ENCODE measurements at places on chromosomes 5 and 9.
A peak's percentile ranks its signal among the peaks of the same experiment; 100 is the strongest.

DNA sequence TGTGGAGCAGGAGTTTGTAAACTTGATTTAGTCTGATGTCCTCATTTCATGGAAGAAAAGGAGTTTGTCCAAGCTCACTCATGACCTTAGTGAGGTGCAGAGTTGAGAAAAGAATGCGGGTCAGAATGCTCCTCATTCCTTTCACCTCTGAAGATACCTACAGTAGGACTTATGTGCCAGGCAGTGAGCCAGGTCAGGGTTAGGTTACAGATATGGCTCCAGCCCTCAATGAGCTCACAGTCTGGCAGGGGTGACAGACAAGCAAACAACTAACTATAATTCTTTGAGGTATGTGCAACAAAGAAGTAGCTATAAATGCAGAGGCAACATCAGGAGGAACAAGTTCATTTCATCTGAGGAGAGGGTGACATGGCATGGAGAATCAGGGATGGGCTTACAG lies 102.5 kb downstream of the SPATA31D1 start:
- DNase-seq, result no peak

- DNase-seq, result peak; percentile 80
Observed at GRCh38 chr9:130172161-130172857, at the start of gene NCS1. TSS of gene NCS1 (plus strand) at chr9:130172404. CDS start at chr9:130172664, 260 bp downstream.

- DNase-seq, result peak; percentile 75
Observed at GRCh38 chr5:132506094-132506692, 15.6 kb upstream of the IRF1 start.

GRCh38 chr5:136425921-136426320 lies 60.6 kb upstream of the TRPC7 start:
- peak; percentile 10 for DNase-seq

- DNase-seq, result peak; percentile 35
Observed at GRCh38 chr9:89701221-89701798, 96.5 kb downstream of the GADD45G start.

DNA sequence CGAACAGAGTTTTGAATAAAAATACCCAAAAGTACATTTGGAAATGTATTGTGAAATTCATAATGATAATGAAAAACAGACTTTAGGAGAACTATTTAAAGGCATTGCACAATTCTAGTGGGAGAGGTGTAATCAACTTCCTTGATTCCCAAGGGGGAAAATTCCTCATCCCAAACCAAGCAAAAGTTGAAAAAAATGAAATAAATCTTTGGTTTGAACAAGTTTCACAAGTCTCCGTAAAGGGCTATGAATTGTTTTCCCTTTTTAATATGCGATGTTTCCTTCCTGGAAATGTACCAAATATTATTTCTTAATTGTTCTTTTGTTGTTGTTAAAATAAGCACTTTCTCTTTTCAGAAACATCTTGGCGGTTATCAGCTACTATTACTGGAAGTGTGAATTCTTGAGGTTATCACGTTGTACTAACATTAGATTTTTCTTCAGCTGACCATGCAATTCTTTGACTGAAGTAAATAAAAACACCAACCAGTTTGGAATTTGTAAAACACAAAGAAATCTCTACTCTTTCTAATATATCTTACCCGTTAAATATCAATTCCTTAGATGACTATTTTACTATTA lies 59.3 kb downstream of the SVEP1 start:
- no peak for DNase-seq

- DNase-seq, result no peak
Observed at GRCh38 chr5:94440015-94440414, 178.4 kb downstream of the KIAA0825 start.

DNA sequence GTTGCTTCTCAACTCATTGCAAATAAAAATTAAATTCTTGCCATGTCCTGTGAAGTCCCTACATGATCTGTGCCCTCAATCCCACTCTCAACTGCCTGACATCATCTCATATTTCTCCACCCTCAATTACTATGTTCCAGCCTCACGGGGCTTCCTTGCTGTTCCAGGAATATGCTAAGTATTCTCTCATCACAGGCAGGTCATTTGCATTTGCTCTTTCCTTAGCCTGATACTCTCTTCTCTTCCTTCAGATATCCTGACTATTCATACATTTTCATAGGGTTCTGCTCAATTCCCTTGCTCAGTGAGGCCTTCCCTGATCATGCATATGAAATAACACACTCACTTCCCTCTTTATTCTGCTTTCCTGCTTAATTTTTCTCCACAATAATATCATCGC lies 135.1 kb upstream of the DAB2 start:
- DNase-seq, result no peak

GRCh38 chr9:88990729-88991065 lies 571 bp upstream of the S1PR3 start:
- no peak for DNase-seq

DNA sequence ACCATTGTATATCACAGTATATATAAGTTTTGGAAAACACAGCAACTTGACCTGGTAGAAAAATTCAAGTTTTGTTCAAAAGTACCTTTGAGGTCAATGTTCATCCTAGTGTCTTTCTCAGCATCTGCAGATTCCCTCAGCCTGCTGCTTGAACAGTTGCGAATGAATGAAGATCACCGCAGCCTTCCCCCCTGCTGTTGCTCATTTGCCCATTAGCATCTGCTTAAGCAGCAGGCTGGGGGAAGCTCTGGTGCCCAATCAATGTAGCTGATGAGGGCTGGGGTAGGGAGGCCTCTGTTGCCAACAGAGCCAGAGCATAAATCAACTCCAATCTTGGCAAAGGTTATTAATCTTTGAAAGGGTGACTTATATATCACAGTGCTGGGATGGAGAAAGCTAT lies 586.5 kb upstream of the PTPRD start:
- no peak for DNase-seq

DNA sequence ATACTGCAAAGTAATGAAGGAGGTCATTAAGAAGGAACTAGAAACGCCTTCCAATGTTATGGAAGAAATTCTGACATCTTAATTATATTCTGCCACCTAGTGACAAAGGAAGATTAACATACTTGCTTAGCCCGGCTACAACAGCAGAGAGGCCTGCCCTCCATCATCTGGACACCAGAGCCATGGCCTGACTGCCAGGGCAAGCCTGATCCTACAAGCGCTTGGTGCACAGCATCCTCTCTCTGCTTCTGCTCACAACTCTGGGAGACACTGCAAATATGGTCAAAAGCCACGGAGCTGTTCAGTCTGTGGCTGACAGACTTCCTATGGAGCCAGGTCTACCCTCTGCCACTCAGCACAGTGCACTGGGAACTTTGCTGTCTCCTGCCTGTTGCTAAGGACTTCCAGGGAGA lies 87.3 kb upstream of the SLC44A1 start:
- DNase-seq, result peak; percentile 91

DNA sequence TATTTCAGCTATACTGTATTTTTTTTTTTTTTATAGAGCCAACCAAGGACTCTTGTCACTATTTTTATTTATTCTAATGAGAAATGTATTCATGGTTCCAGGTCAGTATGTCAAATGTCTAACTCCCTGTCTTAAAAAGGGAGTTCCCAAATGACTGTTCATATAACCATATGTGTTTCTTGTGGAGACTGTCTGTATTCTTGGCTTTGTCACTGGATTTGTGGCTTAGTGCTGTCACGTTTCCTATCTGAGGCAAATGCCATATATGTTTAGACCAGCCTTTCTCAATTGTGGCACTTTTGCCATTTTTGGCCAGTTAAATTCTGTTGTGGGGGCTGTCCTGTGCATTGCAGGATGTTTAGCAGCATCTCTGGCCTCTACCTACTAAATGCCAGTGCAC lies 3.1 kb downstream of the GCNT1 start:
- no peak for DNase-seq

- no peak for DNase-seq
Observed at GRCh38 chr9:127347831-127348776, 48.9 kb upstream of the SLC2A8 start.

DNA sequence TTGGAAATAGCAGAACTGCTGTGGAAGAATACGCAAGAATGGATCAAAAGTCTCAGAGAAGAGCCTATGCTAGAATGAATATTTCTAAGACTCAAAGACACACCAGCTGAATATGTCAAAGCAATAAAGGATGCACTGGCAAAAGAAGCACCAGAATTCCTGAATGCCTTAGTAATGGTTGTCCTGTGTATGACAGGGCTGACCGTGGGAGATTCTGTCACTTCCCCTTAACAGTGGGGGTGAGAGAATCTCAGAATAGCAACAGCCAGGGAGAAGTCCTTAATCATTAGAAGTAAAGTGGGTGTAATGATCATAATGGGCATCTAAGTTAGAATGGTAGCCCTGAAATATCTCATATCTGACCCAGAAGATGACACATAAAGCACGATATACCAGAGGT lies 14.6 kb upstream of the PRR16 start:
- DNase-seq, result no peak

DNA sequence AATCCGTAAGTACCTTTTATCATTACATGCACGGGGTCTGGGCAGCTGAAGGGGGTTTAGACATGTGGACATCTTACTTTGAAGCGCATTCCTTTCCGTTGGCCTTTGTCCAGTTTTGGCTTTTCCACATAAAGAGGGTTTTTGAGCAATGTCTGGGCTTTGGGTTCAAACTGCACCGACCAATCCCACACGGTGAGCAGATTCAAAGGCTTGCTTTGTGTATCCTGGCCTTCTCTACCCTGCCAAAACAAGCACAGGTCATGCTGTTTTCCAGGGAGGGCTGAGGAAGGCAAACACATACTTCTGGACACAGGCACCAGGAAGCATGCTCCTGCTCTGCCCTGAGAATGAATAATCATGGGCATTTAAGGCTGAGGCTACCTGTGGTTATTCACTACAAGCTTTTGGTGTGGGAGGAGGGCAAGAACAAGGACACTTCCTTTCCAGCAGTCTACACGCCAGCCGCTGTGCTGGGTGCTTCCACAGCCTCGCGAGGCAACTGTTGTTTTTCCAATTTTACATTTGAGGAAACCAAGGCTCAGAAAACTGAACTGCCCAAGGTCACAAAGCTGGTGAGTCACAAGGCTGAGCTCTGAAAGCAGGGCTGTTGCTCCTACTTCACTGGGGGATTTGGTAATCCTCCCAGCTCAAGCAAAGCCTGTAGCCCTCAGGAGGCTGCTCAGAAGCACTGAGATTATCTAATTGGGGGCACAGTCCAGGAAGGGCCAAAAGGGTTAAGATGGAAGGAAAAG lies 59.8 kb upstream of the GOLPH3 start:
- no peak for DNase-seq

GRCh38 chr5:131637694-131638093 lies 2.7 kb upstream of the RAPGEF6 start:
- peak; percentile 70 for DNase-seq

DNA sequence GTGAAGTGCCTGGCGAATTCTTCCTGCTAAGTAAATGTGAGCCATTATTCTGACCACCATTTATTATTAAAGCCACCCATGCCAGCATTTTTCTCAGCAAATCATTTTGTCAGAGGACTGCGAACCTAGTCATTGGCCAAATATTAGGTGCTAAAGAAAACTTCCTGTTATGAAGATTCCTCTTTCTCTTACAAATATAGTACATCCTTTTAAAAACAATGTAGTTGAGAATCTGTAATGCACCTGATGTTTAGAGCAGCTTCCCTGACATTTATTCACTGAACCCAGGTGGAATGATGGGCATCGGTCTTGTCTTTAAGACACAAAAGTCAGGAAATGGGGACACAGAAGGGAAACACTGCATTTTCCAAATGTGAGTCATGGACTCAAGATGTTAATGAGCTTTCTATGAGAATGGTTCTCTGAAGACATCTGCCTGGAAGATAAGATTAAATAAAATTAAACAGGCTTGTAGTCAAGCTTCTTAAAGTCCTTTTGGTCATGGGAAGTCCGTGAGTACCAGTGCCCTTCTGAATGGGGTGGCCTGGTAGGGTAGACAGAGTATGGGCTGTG lies 290.6 kb downstream of the FBXL7 start:
- DNase-seq, result no peak

GRCh38 chr9:124001866-124002525 lies 9.6 kb upstream of the LHX2 start:
- no peak for DNase-seq

DNA sequence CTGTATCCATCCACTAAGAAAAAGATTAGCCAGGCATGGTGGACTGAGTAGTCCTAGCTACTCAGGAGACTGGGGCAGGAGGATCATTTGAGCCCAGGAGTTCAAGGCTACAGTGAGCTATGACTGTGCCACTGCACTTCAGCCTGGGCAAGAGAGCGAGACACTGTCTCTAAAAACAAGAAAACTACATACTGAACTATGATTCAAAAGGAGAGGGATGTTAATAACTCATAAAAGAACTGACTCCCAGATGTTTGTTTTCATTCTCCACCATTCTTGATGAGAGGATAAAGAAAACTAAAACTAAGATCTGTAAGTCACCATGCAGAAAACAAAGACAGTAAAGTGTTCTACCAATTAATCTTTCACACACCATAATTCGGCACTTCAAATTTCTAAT lies 53.5 kb downstream of the AUH start:
- DNase-seq, result no peak

DNA sequence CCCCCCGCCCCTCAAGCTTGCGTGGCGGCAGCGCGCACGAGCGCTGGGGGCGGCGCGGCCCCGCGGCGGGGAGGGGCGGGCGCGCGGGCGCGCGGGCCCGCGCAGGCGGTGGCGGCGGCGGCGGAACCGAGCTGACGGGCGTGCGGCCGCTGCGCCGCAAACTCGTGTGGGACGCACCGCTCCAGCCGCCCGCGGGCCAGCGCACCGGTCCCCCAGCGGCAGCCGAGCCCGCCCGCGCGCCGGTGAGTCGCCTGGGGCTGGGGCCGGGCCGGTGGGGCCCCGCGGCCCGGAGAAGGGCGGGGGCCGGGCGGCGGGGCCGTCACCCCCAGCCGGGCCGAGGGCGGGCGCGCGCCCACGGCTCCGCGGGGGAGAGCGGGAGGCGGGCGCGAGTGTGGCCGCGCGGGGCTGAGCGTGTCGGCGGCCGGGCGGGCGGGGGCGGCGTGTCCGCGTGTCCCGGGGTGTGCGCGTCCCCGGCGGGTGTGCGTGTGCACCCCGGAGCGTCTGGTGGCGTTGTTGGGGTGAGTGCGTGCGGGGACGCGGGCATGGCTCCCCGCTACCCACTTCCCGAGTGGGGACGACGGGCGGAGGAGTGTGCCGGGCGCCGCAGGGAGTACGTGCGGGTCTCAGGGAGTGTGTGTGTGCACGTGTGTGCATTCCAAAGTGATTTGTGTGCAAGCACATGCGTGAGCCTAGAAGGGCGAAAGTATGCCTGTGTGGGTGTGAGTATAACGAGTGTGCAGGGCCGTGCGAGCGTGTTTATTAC lies at the start of gene NEK6:
TSS of gene NEK6 (plus strand) at position 106 of the 763 bp plus-strand sequence. CDS start 44,016 bp downstream, outside the sequence.
- peak; percentile 30 for DNase-seq

DNA sequence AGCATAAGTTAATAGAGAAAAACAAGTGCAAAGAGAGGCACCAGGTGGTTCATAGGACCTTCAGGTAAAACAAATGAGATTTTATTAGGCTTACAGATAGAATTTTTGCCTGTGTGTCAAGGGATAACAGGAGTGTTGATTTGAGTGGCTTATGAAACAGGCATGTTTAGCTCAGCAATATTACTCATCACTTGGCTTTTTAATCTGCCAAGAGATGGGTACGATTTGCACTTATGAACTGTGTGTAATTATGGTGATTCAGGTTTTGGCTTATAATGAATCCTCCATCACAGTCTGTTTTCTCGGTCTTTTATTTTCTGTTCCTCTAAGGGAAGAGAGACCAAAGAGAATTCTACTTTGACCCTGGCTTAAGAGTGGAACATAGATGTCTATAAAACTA lies 199.3 kb downstream of the DMRTA1 start:
- DNase-seq, result no peak

- no peak for DNase-seq
Observed at GRCh38 chr5:143290125-143290524, 113.4 kb downstream of the NR3C1 start.
